ENCODE measurements at places on chromosomes 5 and 9. TPM values are rescaled to one million over a fixed set of nuclear protein-coding genes. Genes with fewer than 3 reads are reported as not detected.

CDC20B gene
- total RNA-seq, result not detected

AJM1 gene
- total RNA-seq, result 1.6 TPM

DNA sequence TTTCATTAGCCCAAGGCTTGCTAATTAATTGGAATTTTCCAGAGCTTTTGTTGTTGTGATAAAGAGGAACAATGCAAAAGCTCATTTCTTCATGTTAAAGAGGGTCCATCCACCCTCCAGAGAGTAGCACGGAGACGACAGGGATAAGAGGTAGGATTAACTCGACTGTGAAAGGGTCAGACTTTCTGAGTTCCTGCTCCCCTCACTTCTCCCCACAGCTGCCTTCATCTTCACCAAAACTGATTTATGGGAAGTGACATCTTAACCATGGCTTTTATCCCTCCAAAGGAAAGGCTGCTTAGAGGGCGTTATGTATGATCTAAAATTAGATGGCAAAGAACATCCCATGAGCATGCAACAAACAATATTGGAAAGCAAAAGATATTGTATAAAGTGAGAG lies 135.5 kb downstream of the GLIS3 start:
- H3K27me3 ChIP-seq, result no peaks in the 10 kb centered on the region
- H3K4me1 ChIP-seq, result no peaks in the 10 kb centered on the region
- H3K4me3 ChIP-seq, result no peak overlapping the region
- H3K36me3 ChIP-seq, result no peaks in the 10 kb centered on the region
- DNase-seq, result no peak
- no peak overlapping the region for H3K27ac ChIP-seq

DNA sequence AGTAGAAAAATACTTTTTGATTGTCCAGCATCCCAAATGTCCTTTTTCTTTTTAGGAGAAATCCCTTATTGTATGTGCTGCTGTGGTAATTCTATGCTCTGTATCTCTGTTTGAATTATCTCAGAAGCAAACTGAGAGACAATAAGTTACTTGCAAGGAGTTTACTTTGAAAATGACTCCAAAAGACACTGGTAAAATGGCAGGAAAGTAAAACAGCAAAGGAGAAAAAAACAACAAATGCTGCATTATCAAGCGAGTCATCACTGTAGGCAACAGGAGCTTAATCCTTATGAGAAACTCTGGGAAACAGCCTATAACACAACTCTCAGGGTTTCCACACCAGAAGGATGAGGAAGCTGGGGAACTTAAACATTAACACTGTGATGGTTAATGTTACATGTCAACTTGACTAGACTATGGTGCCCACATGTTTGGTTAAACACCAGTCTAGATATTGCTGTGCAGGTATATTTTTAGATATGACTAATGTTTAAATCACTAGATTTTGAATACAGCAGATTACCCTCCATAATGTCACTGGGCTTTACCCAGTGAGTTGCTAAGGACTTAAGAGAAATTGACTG lies 92.6 kb upstream of the GAS1 start:
- no peak overlapping the region for H3K27ac ChIP-seq
- peaks cover 3% of the 10 kb centered on the region for H3K36me3 ChIP-seq
- no peak overlapping the region for H3K4me3 ChIP-seq
- peaks cover 35% of the 10 kb centered on the region for H3K4me1 ChIP-seq

GRCh38 chr5:151692312-151692711 lies 5.6 kb upstream of the SPARC start:
- no peaks in the 10 kb centered on the region for H3K27me3 ChIP-seq
- no peak for DNase-seq
- no peak overlapping the region for H3K27ac ChIP-seq
- H3K4me3 ChIP-seq, result no peak overlapping the region
